ENCODE measurements at places on chromosomes 1 and 21. TPM values are rescaled to one million over a fixed set of nuclear protein-coding genes. Genes with fewer than 3 reads are reported as not detected.

DNA sequence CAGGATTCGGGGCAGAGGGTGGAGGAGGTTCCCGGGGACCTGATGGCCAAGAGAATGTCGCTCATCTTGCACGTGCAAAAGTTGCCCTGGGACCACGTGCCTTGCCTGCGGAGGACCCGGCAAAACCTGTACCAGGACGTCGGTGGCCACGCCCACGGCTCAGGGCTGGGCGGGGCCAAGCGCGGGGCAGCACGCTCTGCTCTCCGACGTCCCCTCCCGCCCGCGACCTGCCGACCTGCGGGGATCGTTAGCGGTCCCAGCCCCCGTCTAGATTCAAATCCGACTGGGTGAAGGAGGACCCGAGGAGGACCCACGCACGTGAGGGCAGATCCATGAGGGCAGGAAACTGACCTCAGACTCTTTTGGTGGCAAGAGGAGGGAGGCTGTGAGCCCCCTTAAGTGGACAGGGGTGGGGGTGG lies at the start of gene C1orf167:
TSS of gene C1orf167 (plus strand) at position 206 of the 419 bp plus-strand sequence. CDS start 2,208 bp downstream, outside the sequence.
- DNase-seq: no peak

DNA sequence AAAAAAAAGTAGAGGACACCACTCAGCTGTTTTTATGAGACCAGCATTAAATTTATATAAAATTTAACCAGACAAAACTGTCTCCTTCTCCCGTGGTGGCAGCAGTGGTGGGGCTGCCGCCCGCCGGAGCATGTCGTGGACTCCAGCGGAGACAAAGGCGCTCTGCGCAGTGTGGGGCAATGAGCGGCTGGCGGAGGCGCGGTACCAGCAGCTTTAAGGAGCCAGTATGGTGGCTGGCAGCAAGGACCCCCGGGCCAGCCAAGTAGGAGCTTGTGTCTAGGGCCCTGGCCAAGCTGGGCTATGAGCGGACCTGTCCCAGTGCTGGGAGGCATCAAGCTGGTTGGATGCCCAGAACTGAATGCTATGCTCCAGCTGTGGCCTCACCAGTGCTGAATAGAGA lies 2102.9 kb downstream of the NCAM2 start:
- DNase-seq: no peak

DNA sequence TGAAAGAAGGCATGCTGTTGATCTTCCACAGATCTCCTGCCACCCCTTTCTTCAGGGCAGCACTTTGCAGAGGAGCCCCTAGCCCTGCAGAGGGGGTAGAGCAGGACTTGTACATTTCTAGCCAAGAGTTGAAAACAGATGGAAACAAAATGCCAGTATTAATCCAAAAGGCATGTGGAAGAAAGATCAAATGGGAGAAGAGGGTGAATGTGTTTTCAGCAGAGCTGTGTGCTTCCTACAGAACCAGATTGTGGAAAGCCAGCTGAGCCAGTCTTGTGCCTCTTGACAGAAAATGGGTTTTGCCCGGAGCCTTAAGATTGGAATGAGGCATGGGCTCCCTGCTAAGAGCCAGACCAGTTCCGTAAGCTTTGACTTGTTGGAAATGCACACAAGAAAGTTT lies 105.2 kb upstream of the TSPAN2 start:
- no peak for DNase-seq

TTC24 gene
- total RNA-seq: 0.19 TPM

- DNase-seq: no peak
Measured at GRCh38 chr1:5821540-5822176, 170.6 kb downstream of the NPHP4 start.
